ENCODE measurements at places on chromosomes 11 and 22. TPM values are rescaled to one million over a fixed set of nuclear protein-coding genes. Genes with fewer than 3 reads are reported as not detected.

Gene VSIG10L2
- total RNA-seq: not detected

Gene MMP1
- 0.71 TPM for total RNA-seq

Gene NELL1
- total RNA-seq: not detected

Gene MS4A13
- not detected for total RNA-seq

Gene MYBPC3
- total RNA-seq: 0.08 TPM

Gene E2F8
- total RNA-seq: 6.1 TPM

Gene OMP
- total RNA-seq: not detected

Gene C1QTNF5
- total RNA-seq: not detected

Measured in A549 treated with RU486 at 1 μM for 4 hours (cell line).